ENCODE measurements at places on chromosomes 4 and X.

DNA sequence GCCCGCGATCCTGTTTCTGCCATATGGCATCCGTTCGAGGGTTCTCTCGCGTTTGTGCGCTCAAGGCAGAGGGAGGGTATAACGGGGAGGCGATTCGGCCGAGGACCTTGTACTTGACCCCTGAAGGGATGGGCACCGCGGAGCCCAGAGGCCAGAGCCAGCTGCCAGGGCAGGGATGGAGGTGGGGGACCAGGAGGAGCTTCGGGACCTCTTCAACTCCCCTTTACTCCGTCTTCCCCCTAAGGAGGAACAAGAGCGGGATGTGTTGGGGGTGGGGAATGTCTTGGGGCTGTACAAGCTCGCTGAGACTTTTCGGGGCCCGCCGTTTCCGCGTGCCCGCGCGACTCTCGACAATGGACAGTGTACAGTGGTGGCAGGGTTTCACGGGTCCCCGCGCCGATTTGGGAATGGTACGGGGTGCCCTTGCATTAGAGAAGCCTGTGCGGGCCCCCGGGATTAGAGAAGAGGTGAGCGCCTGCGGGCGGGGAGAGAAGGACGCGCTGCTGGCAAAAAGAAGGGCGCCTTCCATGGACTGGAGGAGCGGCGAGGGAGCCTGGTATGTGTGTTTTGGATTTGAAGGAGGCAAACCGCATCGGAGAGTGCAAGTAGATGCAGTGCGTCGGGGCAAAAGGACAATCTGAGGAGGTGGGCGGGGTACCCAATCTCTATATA, 760 bp downstream of the UGT8 start:
- no peak for DNase-seq

GRCh38 chrX:154116426-154117211, 19.1 kb upstream of the MECP2 start:
- DNase-seq = no peak

GRCh38 chr4:138311771-138312535, 69.8 kb upstream of the SLC7A11 start:
- no peak for DNase-seq

- DNase-seq = no peak
Measured at GRCh38 chrX:131779741-131780140, 235.9 kb downstream of the OR13H1 start.

- DNase-seq = no peak
Measured at GRCh38 chrX:68454476-68455150, 21.3 kb upstream of the OPHN1 start.

- no peak for DNase-seq
Measured at GRCh38 chr4:153784166-153784699, 4.7 kb downstream of the SFRP2 start.

- DNase-seq = no peak
Measured at GRCh38 chr4:106344647-106344970, 24.0 kb downstream of the GIMD1 start.

Data from suprapubic skin (tissue), 4 donors.